CD4-positive, alpha-beta T cell treated with Interleukin-4 for 4 hours (primary cell): ENCODE measurements at places on chromosomes 16 and 17.

DNA sequence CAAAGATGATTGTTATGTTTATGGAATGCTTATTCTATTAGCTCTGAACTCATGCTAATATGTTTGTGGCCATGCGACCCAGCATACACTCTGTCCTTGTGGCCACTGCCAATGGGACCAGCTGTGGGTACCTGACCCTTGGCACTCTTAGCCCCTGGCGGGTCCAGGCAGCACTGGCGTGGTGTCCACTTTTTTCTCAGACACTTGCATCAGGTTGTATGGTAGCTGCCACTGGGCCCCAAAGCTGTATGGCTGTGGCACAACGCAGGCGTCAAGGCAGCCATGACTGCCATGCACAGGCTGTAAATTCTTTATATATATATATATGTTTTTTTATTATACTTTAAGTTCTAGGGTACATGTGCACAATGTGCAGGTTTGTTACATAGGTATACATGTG lies 12.2 kb upstream of the WNT9B start:
- no peak for DNase-seq

- no peak for DNase-seq
These were observed 235.5 kb downstream of the MRTFB start for GRCh38 chr16:14306485-14307058.

DNA sequence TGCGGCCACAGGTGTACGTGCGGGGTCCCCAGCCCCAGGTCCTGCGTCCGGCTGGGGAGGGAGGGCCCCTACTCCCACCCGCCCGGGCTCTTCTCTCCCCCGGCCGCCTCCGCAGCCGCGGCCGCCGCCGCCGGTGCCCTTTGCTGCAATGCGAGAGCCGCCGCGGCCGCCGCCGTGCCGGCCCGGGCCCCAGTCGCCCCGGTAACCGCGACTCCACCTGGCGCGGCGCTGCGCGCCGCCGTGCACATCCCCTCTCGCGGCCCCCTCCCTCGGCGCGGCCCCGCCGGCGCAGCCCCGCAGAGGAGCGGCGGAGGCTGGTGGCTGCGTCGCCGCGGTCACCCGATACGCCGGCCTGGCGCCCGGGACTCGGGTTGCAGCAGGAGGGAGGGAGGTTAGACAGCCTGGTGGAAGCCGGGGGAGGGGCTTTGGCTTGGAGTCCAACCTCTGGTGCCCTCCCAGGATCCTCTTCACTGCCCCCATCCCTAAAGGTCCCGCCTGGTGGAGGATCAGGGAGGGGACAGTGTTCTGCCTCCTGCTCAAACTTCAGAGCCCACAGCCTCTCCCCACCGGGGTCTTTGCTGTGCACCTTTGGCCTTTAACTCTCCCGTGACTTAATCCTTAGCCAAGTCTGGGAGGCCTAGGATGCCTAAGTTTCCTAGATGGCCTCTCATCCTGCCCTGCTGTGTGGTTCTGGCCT lies 32.9 kb downstream of the SRCIN1 start:
- DNase-seq, result no peak

DNA sequence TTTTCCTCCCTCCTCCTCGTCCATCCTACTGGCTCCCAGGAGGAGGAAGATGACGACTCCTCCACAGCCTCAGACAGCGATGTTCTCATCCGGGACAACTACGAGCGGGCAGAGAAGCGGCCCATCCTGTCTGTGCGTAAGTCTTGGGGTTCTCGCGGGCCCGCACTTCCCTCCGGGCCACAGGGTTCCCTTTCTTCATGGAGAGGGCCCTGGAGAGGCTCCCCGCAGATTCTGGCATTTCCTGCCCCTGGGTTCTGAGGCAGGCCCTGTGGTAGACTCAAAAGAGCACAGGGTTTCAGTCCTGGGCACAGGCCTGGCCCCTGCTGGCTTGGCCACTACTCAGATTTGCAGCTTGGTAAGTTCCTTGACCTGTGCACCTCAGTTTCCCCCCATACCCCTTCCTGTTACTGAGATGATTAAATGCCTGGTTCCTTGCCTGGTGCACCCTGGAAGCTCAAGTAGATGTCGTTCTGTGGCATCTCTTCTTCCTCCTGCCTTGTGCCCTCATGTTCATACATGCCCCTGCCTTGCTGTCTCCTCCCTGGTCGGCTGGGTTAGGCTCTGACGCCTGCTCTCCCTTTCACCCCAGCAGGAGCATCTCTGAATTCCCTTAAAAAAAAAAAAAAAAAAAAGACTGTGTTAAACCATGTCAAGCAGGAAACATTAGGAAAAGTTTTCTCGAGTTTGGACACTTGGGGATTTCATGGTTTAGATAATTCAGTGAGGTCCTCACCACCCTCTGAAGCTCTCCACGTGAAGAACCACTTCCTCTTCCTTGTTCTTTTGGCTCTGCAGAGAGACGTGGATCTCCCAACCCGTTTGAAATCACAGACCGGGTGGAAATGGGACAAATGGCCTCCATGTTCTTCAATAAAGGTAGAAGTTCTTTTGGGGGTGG lies 14.3 kb upstream of the NAT9 start:
- DNase-seq, result no peak

DNA sequence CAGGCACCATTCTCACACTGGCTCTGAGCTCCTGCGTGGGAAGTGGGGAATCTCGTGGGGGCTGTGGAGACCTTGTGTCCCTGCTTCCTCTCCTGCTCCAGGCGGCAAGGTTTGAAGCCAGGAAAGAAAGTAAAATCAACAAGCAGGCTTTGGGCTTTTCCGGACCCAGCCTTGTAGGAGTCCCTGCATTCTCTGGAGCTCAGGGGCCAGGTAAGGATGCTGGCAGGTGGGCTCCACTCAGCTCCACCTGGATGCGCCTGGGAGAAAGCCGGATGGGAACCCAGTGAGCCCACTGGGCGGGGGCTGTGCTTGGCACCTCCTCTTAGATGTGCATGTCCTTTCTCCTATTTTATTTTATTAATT lies 362.5 kb downstream of the SEC14L1 start:
- no peak for DNase-seq

DNA sequence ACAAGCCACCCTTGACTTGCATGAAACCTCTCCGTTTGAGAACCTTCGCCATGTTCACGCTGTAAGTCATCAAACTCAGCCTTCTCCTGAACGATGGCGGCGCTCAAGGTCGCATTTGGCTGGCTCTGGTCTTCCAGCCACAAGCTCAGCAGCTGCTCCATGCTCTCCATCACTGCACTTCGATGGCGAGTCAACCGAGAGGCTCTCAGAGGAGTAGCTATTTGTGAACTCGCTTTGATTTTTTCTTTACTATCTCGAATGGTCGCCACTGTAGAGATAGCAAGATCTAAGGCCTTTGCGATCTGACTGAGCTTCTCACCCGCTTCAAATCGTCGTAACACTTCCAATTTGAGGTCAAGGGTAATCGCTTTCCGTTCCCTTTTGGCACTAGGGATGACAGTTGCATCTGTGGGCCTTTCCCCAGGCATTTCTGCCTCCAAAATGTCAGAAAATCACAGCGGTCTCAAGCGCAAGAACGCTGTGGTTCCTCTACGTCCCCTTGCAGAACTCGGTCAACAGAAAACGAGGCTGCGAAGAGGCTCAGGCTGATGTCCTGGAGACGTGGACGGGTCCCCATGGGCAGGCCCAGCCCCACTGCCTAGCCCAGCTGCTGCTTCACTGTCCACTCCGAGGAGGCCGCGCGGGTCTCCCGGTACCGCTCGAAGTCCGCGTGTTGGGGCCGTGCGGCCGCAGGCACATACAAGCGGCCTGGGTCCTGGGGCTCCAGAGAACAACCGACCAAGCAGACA lies 23.1 kb downstream of the DEF8 start:
- DNase-seq, result no peak

DNA sequence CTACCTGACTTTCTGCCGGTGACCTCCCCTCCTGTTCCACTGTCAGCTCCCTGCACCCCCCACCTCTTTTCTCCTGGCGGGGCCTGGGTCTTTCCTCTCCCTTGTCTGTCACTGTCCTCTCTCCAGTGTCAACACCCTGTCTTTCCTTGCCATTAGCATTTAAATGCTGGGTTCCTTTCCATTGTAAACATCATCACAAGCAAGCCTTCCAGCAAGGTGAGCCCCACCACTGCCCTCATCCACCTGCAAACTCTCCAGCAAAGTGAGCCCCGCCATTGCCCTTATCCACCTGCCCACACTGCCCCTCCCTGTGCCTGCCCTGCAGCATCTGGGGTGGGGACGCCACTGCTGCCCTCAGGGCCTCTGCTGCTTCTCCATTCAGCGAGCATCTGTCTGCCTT lies 195.0 kb downstream of the ENGASE start:
- DNase-seq, result no peak

DNA sequence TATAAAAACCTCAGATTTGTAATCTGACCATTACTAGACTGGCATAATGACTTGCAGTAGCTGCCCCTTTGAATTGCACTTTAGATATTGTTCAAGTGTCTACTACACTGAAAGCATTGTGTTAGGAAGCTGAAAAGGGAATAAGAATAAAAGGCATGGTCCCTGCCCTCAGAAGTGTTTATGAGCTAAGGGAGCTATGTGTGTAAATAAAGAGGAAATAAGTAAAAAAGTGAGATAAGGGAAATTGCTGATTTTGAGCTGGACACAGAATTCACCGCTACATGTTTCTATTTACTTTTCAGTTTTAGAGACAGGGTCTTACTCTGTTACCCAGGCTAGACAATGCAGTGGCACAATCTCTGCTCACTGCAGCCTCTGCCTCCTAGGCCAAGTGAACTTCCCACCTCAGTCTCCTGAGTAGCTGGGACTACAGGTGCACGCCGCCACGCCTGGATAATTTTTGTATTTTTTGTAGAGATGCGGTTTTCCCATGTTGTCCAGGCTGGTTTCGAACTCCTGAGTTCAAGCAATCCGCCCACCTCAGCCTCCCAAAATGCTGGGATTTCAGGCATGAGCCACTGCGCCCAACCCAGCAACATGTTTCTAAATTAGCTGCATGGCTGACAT lies 57.0 kb downstream of the GRB2 start:
- no peak for DNase-seq

GRCh38 chr17:55285340-55286301 lies 20.9 kb downstream of the HLF start:
- no peak for DNase-seq

DNA sequence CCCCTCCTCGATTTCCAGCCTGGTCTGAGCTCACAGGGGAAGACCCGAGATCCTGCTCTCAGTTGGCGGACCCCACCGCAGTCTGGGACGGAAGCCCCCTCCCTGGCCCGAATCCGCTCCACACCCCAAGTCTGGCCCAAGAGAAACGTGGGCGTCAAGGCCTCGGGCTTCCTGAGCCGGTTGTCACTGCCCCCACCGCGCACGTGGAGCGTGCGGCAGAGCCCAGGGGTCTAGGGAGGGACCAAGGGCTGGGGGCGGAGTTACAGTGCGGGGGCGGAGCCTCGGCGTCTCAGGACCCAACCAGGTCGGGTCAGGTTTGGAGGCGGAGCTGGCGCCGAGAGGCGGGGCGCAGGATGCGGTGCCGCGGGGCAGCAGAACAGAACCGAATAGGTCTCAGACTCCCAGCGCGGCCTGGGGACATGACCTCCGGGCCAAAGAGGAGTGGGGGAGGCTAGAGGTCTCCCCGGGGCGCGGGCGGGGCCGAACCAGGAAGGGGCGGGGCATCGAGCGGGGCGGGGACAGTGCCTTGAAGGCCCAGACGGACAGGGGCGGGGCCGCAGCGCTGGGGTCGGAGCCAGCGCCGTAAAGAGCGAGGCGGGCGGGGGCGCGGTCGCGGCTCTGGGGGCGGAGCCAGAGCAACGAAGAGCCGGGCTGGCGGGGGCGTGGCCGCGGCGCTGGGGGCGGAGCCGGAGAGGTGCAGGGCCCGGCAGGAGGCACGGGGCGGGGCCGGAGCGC lies 431 bp upstream of the ZFPM1 start:
- DNase-seq, result peak; percentile 94

- no peak for DNase-seq
These were observed 6.8 kb downstream of the MAPK8IP3 start for GRCh38 chr16:1712791-1713261.

DNA sequence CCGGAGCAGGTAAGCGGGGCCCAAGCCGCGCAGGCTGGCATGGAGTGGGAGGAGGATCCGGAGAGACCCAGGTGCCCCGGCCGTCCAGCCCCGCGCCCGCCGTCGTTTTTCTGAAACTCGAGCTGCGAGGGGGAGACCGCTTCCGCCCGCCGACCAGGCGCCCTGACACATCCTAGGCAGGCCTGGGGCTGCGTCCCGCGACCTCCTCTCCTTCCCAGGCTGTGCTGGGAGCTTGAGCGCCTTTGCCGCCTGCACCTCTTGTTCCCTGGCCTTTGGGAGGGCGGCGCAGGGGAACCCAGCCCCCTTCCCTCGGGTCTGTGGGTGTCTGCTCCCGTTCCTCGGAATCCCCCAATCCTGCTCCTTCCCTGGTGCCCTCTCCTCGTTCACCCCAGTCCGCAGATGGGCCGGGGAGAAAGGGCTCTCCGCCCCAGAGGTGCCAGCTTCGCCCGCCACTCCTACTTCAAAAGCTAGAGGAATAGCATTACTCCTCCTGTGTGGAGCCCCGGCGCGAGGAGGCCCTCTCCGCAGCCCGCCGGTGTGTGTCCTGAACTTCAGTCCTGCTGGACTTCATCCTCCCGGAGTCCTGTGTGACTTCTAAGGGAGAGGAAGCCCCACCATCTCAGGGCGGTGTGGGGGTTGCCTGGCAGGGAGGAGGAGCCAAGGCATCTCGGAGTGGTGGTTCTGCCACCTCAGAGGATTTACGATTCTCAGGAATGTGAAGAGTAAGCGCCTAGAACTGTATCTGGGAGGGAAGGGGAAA lies 1.0 kb downstream of the NHERF1 start:
- no peak for DNase-seq

GRCh38 chr17:21363776-21364642 lies 12.1 kb upstream of the KCNJ12 start:
- DNase-seq, result no peak

GRCh38 chr16:17518441-17518840 lies 47.7 kb upstream of the XYLT1 start:
- DNase-seq, result no peak

- no peak for DNase-seq
These were observed 18.5 kb upstream of the RHOT1 start for GRCh38 chr17:32123782-32124181.

- DNase-seq, result no peak
These were observed 548 bp upstream of the DYNC1LI2 start for GRCh38 chr16:66751992-66752322.

DNA sequence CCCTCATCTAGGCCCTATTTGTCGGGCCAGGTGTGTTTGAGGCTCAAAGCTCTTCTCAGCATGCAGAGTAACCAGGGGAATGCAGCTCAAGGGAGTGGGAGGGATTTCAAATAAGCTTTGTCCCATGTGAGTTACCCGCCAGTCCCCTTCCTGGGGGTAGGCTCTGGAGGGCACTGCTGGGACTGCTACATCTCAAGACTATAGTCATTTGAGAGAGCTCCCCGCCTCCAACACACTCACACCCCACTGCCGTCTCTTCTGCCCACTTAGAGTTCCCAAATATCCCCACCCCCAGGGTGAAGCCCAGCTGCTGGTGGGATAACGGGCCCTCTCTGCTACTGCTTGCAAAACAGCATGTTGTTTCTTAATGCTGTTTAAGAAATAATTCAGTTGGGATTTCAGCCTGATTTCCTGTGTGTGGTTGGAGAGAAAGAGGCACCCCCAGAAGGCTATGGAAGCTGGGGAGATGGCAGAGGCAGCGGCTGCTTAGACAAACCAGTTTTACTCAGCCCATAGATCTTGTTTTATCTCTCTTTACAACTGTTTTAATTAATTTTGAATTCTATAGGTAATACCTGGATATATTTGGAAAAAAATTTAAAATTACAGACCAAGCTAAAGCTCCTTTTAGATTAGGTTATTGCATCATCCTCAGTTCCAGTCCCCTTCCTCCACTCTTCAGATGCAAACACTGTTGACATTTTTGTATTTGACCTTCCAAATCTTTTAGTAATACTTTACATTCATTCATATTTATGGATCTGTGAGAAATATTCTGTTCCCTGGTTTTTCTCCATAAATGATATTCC lies 4.1 kb upstream of the MPO start:
- DNase-seq, result no peak

GRCh38 chr17:9218064-9218635 lies 196.8 kb downstream of the NTN1 start:
- no peak for DNase-seq
